ENCODE measurements at places on chromosomes 5 and 9.

DNA sequence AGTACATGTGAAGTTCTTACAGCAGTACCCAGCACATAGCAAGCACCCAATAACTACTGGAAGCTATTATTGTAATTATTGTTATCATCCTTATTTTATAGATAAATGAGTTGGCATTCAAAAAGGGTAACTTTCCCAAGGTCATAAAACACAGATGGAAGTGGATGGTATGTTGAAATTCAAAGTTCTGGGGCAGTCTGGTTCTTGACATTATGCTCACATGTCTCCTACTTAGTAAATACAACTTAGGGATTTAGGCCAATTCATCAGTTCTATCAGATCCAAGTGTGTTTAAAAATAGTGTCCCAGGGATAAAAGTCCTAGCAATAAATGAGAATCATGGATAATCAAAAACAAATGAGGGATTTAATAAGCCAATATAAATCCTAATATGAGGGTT lies 265.2 kb downstream of the ADAMTSL1 start:
- peak; percentile 16 for DNase-seq

GRCh38 chr9:37984672-37985611 lies 81.0 kb upstream of the SLC25A51 start:
- peak; percentile 87 for DNase-seq

GRCh38 chr5:1127959-1128785 lies 16.3 kb upstream of the SLC12A7 start:
- no peak for DNase-seq

DNA sequence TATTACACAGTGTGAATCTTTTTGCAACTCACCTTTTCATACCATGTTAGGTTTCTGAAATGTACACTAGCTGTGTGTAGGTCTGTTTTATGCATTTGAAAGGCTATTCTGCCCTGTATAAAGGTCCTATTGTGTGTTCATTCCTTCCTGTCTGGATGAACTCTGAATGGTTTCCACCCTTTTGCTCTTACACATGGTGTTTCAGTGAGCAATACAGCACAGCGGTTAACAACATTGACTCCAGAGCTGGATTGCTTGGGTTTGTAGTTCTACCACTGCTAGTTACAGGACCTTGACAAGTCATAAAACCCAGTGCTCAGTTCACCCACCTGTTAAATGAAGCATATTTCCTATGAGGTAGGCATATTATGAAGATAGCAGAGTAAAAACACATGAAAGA lies 331.6 kb downstream of the ADGRV1 start:
- DNase-seq = no peak

- DNase-seq = no peak
These were observed 326.4 kb upstream of the CTNND2 start for GRCh38 chr5:12230659-12231058.

DNA sequence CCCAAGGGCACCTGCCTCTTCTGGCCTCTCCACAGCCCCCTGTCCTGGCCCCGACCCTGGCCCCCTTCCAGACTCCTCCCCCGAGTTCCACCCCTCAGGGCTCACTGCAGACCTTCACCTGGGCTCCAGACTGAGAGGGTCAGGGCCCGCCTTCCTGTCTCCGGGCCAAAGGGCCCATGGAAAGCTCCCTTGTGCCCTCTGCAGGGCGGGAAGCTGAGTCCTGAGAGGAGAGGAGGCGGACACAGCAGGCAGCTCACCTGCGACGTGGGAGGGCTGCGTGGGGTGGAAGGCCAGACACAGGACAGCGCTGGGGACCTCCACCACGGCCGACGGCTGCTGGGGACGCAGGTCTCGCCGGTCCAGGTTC lies 20.6 kb downstream of the DYNC2I2 start:
- DNase-seq = peak; percentile 29

GRCh38 chr5:132353486-132353995 lies 16.0 kb upstream of the SLC22A5 start:
- DNase-seq = no peak

DNA sequence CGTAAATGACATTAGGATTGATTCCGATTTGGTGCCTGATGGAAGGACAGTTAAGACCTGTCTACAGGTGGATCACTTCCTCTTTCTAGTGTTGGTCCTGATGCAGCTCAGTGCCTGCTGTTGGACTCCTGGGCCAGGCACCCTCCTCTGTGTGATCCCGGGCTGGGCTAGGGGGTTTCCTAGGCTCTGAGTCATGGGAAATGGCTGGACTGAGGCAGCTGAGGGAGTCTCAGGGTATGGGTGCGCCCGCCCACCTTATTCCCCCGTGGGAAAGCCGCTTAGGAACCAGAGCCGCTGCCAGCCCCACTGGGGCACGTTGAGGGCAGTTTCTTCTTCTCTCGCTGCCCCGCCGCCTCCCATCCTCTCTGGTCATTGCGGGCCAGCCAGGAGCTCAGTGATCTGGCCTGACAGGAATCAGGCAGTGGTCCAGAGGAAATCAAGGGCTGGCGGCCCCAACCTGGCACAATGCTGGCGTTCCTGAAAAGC lies 12.9 kb downstream of the TCF7 start:
- DNase-seq = no peak

Measured in EH (cell line).